ENCODE measurements at places on chromosomes 3 and 15.

GRCh38 chr3:195855471-195856409 lies 44.0 kb upstream of the MUC4 start:
- no peak for DNase-seq

DNA sequence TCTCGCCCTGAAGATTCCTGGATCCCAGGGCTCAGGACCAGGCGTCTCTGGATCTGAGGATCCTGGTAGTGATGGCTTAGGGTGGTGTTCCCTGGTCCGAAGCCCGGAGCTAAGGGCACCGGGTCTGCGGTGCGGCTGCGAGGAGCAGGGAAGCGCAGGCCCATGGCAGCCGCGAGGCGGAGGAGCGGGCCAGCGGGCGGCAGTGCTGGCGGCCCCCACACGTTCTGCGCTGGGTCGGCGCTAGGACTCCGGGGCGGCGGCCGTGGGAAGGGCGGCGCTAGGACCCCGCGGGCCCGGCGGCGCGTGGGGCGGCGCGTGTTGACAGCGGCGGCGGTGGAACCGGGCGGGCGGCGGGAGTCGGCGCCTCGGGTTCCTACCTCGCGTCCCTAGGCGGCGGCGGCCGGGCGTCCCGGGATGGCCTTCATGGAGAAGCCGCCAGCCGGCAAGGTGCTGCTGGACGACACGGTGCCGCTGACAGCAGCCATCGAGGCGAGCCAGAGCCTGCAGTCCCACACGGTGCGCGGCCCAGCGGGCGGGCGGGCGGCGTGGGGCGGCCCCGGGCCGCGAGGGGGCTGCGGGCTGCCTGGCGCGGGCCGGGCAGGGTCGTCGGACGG lies at the start of gene PXK:
Gene PXK (plus strand): TSS at position 318 of the 614 bp plus-strand sequence. CDS start 97 bp downstream, at position 415.
- DNase-seq, result peak; percentile 86

GRCh38 chr3:12752102-12752501 lies 7.0 kb downstream of the TMEM40 start:
- DNase-seq, result no peak

- no peak for DNase-seq
These were observed 200.0 kb downstream of the CACNA2D3 start for GRCh38 chr3:54322354-54322753.

DNA sequence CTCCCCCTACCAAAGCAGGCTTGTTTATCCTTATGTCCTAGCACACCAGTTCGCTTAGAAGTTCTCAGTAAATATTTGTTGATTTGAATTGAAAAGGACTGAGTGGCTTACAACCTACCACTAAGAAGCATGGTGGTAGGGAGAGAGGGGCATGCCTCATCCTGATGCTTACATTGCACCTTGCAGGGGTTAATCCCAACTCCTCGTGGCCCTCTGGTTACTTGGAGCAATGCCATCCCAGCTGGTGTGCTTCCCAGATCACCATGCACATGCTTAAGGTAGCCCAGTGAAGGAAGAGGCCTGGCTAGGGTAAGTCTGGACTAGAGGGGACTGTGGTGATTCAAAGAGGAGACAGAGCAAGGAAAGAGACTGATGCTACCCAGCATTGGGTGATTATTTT lies 253.3 kb downstream of the CLSTN2 start:
- no peak for DNase-seq

DNA sequence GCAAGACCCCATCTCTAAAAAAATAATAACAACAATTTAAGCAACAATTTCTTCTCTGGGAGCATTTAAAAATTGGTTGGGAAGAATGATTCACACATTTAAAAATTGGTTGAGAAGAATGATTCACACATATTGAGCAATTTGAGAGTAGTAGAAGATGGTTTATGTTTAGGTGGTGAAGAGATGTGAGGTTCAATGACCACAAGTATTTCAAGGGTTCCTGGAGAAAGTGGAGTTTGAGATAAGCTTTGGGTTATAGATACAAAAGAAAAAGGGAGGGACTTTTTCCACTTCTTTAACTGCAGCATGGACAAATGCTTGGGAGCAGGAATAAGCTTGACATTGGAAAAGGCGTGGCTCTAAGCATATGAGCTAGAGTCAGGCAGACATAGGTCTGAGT lies 145.7 kb upstream of the NPHP3 start:
- peak; percentile 37 for DNase-seq

DNA sequence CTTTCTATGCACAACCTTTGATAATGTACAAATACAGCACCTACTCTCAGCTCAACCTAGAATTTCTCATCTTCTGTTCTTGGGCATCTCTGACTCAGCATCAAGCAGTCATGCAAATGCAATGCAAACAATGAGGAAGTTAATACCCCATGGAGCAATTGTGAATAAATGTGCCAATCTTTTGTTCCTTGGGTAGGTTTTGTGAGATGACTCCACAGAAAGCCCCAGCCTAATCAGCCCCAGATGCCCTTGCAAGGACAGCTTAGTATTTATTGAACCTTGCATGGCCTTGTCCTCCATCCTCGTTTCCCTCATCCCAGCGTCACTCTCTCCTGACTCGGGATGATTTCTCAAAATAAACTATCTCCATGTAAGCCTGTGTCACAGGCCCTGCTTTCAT lies 494.7 kb upstream of the NECTIN3 start:
- DNase-seq, result peak; percentile 97

GRCh38 chr15:93244696-93245660 lies 156.0 kb upstream of the RGMA start:
- no peak for DNase-seq

GRCh38 chr3:109195815-109196214 lies 59.3 kb downstream of the C3orf85 start:
- no peak for DNase-seq

DNA sequence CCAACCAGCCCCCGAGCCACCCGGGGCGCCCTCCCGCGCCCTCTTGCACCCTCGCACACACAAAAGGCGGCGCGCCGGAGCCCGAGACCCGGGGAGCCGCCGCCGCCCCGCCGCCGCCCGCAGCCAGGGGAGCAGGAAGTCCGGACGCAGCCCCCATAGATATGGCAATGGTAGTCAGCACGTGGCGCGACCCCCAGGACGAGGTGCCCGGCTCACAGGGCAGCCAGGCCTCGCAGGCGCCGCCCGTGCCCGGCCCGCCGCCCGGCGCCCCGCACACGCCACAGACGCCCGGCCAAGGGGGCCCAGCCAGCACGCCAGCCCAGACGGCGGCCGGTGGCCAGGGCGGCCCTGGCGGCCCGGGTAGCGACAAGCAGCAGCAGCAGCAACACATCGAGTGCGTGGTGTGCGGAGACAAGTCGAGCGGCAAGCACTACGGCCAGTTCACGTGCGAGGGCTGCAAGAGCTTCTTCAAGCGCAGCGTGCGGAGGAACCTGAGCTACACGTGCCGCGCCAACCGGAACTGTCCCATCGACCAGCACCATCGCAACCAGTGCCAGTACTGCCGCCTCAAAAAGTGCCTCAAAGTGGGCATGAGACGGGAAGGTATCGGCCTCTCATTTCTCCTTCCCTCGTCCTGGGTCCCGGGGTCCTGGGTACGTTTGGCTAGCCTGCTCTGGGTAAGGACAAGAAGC lies 1.6 kb downstream of the NR2F2 start:
- peak; percentile 62 for DNase-seq

DNA sequence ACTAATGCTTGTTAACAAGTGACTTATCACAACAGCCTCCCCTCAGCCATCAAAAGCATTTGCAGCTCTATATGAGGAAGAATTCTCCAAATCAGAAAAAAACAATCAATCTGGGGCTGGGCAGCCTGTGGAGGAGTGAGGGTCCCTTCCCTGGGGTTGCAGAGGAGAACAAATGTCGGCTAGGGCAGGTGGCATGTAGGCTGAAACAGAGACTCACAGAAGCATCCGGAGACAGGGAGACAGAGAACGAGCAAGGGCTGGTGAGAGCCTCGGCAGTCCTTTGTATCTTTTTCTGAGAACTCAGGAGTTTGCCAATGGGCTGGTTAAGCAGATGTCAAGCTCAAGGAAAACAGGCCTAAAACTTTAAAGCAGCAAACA lies 15.8 kb downstream of the ITGA11 start:
- no peak for DNase-seq

DNA sequence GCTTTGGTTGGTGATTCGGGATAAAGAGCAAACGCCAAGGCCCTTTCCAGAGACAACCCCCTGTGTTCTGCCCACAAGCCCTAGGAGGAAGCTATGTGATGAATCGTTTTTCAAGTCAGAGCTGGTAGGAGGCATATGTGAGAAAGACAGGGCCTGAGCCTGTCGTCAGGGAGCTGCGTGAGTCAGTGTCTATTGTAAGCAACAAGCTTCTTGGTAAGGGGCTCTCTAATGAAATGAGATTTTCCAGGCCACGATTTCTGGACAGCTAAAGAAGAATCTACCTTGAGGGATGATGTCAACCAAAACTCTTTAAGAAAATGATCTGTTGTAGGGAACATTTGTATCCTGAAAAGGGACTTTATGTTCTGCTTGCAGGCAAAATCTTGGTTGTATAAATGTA lies 318.9 kb upstream of the IL12A start:
- no peak for DNase-seq

DNA sequence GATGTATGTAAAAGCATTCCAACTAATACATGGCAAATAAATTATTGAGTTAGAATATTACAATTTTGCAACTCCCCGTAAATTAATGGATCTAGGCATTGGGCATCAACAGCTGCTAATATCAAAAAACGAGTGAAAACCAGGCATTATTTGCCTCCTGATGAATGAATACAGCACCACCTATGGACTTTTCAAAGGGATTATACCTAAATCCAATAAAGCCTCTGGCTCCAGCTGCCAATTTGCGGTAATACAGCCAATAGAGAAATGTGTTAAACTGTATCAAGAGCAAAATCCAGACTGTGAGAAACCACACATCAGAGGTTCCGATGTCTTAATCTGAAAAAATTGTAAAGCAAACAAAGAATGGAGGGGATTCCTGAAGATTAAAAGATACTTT lies 16.3 kb upstream of the A4GNT start:
- DNase-seq, result no peak

DNA sequence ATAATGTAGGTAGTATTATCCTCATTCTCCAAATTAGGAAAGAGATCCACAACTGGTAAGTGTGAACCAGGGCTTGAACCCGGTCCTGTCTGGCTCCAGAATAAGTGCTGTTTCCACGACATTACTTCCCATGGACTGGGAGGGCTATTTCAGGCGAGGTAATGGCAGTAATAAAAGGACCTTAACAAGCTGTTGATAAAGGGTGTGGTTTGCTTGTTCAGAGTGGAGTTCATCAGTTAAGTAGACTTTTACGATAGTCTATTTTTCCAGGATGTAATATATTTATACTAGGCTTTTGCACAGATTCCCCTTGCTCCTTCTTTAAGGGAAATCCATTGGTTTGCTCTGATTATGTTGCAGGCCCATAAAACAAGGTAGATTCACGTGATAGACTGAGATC lies 88.4 kb upstream of the TNFAIP8L3 start:
- DNase-seq, result no peak

- DNase-seq, result peak; percentile 81
These were observed 82.7 kb upstream of the MBNL1 start for GRCh38 chr3:152185891-152186630.

GRCh38 chr15:23497710-23498111 lies 50.7 kb upstream of the GOLGA6L2 start:
- DNase-seq, result peak; percentile 8

GRCh38 chr3:112979244-112979832 lies 4.4 kb upstream of the CD200R1 start:
- DNase-seq, result peak; percentile 34

DNA sequence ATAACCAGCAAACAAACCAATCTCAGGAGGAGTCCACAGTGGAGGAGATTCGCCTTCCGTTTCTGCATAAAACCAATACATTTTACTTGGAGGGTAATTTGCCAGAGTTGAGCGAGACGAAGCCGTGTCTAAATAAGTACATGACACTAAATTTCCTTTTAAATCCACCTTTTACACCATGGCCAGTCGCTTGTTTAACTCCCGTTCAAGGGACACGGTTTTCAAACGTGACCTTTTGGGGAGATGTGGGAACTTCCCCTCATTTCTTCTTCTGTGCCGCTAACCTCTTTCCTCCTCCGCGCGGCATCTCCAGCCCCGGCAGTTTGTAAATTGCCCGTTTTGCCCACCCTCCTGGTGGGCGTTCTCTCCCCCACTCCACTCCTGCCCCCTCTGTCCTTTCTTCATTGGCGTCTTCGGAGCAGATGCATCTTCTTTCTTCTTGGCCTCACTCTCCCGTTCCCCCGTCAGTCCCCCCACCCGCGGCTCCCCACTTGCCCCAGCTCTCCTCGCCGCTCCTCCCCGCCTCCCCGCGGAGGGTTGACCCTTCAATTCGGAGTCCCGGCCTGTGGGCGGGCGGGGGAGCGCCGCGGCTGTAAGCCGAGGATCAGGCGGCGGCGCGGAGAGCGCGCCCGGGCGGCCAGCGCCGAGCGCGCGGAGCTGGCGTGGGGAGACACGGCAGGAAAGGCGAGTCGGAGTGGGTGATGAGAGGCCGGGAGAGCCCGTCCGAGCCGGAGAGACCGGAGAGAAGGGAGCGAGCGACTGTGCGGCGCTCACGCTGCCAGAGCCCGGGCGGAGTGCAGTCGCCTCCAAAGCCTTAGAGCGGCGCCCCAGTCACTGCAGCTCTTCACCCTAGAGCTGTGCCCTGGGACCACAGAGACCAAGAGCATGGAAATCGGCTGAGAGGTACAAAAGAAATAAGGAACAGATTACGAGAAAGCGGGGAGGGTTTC lies at the start of gene NLGN1:
Gene NLGN1 (plus strand): TSS at position 584 of the 950 bp plus-strand sequence.
- DNase-seq, result peak; percentile 83

DNA sequence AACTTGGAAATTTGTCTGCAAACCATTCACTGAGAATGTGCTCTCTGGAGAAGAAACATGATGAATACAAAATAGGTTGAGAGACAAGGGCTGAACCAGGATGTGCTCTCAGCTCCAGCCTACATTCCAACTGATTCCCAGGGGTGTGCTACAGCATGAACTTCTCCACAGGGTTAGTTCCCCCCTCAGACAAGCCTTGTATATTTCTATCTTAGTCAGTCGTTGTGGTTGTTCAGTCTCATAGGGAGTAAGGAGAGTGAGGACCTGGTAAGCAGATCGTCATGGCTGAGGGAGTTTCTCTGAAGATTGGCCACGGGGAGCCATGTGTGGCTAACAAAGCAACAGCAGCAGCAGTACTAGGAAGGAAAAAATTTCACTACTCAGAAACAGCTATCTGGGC lies 919.7 kb upstream of the CADM2 start:
- no peak for DNase-seq

DNA sequence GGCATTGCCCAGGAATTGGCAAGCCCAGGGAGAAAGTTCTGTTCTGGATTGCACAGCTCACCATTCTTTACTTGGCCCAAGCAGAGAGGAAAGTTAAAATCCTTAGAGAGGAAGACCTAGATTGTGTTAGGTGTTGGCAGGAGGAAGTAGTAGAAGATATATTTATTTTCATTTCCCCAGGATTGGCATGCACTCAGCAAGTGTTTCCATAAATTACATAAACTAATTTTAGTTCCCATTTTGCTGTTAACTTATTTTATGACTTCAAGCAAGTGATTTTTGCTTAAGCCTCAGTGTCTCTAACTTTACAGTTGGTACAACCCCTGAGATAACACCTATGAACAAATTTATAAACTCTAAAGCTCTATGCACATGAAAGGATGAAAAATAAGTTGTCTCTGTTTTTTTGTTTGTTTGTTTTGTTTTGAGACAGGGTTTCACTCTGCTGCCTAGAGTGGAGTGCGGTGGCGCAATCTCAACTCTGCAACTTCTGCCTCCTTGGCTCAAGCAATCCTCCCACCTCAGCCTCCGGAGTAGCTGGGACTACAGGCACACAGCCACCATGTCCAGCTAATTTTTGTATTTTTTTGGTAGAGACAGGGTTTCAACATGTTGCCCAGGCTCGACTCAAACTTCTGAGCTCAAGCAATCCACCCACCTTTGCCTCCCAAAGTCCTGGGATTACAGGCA lies 31.2 kb upstream of the TOP2B start:
- no peak for DNase-seq

Measured in AG10803 (cell line).